ENCODE measurements at places on chromosomes 3 and 15. TPM values are rescaled to one million over a fixed set of nuclear protein-coding genes. Genes with fewer than 3 reads are reported as not detected.

DNA sequence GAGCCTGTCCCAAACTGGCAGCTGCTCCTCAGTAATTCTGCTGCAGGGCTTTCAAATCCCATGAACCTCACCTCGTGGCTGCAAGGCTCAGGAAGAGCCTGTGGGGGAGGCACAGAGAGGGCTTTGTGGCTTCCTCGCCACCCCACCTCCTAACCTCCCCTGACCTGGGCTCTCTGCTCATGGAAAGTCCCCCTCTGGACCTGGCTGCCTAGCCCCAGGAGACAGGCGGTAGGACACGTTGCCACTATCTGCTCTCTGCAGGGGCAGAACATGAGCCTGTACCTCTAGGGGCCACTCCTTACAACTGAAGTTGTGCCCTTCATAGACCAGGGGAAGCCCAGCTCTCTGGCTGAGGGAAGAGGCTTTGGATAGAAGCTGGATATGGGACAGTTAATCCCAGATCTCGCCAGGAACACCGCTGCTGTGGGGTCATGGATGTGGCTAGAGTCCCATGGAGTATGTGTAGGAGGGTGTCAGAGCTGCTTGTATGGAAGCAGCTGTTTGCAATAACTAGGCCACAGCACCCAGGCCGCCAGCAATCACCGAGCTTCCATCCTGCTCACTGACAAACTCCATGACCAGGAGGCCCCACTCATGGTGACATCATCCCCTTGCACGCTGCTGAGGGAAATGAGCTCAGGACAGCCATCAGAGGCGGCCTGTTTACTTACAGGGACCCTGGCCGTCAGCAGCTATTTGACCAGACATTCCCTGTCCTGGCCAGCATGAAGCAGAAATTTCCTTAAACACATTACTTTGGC lies 34.0 kb upstream of the CILP start:
- no peak for DNase-seq

- no peak for DNase-seq
These were observed 248.0 kb upstream of the CNTN3 start for GRCh38 chr3:74862476-74862875.

- no peak for DNase-seq
These were observed 41.7 kb upstream of the ADAMTSL3 start for GRCh38 chr15:83612226-83612625.

DNA sequence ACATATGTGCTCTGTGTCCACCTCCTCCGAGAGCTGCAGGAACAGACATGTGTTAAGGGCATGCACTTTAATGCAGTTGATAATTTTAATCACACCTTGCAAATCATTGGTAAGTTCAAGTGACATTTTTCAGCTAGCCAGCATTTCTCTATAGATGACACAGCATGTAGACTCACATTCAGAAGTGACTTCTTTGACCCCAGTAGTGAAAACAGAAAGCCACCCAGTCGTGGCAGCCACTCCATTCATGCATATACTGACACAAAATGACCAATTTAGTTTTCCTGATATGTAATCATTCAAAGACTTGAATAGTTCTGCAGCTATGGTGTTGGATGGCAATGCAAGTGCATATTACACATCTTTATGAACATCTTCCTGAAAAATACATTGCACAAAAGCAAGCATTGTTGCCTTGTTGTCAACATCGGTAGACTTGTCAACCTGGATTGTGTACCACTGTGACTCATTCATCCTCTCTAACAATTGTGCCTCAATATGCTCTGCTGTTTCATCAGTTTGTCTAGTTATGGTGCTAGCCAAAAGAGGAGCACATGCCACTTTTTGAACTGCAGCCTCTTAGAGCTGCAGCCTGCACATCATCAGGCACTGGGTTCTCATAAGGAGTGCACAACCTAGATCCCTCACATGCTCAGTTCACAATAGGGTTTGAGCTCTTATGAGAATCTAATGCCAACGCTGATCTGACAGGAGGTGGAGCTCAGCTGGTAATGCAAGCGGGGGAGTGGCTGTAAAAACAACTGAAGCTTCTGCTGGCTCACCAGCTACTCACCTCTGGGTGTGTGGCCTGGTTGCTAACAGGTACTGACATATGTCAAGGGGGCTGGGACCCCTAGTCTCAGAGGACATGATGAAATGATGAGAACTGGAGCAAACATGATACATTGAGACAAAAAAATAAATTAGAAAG lies 622.0 kb downstream of the PYDC2 start:
- no peak for DNase-seq

GRCh38 chr3:11539677-11540076 lies 104.0 kb downstream of the VGLL4 start:
- DNase-seq: no peak

DNA sequence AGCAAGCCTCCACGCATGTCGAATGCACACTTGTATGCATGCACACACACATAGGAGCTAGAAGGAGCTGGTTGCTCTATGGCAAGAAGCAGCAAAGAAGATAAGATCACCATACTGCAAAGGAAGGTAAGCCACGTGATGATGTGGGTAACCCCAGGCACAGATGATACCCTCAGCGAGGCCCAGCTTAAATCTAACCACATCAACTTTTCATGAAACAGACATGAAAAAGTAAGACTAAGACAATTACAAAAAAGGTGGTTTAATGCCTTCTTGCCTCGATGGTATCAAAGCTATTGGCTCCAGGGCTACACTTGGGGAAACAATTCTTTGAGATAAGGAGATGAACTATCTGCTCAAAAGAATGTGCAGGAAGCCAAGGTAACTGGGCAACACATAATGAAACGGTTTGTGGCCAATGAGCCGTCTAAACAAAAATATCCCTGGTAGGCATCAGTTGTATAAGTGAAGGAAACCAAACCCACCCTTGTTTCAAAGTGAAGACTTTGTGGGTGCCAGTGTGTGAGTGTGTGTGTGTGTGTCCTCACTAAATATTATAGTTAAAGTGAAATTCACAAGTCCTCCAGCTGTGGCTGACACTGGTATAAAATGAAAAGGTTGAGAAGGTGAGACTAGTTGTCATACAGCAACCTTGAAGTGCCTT lies 365.7 kb upstream of the ICE2 start:
- DNase-seq: peak; percentile 89

GRCh38 chr3:142981108-142981507 lies 17.6 kb upstream of the PAQR9 start:
- DNase-seq: no peak

DNA sequence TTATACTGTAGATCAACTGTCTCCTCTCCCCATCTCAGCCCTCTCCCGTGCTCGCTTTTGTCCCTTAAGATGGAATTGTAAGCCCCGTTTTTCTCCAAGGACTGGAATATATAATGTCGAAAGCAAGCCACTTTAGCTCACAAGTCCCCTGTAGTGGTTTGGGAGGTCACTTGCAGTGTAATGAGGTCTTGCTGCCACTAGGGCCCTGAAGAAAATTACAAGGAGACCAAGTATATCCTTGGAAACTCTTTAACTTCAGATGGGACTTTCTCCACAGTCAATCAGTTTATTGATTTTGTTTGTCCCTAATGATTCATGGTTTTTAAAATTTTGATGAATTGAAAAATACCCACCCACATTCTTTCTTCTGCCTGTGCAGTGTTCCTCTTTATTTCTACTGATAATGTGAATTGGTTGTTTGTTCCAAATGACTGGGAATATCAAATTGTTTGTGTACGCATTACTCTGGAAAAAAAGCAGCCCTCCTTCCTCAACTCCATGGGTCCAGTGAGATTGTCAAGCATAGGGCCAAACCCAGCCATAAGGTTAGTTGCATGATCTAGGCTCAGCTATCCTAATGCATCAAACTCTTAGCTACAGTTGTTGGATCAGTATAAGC lies 294.8 kb downstream of the MCTP2 start:
- no peak for DNase-seq

DNA sequence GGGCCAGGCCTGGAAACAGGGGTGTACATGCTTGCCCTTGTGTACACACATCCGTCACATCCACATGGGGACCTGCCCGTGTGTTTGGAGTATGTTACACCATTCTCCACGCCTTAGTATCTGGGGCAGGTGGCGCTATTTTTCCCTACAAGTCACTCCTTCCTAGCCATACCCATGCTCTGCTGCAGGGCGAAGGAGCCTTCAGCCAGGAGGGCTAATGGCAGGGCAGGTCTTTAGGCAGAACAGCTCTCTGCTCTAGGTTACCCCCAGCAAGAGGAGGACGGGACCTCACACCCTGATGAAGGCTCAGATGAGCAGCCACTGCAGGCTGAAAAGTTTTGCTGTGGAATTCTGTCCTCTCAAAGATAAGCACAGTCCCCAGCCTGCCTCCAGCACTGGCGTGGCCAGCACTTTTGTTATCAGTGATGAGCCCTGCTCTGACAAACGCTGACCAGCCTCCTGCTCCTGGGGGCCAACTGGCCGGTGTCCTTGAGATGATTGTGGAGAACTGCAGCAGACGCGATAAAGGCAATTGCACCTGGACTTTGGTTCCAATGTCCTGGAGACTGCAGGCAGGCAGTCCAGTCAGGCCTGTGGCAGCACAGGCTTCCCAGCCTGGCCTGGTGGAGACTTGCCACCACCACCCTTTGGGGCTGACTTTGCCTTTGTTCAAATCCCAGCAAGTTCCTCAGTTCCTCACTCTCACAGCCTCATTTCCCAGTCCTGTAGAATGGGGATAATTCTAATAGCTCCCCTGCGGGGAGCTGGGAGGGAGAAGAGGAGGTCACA lies 19.8 kb upstream of the PIGZ start:
- DNase-seq: no peak

- no peak for DNase-seq
These were observed 1.8 kb downstream of the CLASP2 start for GRCh38 chr3:33716227-33716626.

Gene SLC9C1
- total RNA-seq: not detected

Gene CPLX3
- not detected for total RNA-seq

Gene COL6A6
- not detected for total RNA-seq

Gene GOLGA8M
- 2.9 TPM for total RNA-seq

Gene IQSEC1
- 79.3 TPM for total RNA-seq

Gene BAHD1
- 49.2 TPM for total RNA-seq

Gene ADCY5
- not detected for total RNA-seq

Data from CD4-positive, alpha-beta memory T cell (primary cell).